ENCODE measurements at places on chromosomes 2 and 18. TPM values are rescaled to one million over a fixed set of nuclear protein-coding genes. Genes with fewer than 3 reads are reported as not detected.
A peak's percentile ranks its signal among the peaks of the same experiment; 100 is the strongest.

DNA sequence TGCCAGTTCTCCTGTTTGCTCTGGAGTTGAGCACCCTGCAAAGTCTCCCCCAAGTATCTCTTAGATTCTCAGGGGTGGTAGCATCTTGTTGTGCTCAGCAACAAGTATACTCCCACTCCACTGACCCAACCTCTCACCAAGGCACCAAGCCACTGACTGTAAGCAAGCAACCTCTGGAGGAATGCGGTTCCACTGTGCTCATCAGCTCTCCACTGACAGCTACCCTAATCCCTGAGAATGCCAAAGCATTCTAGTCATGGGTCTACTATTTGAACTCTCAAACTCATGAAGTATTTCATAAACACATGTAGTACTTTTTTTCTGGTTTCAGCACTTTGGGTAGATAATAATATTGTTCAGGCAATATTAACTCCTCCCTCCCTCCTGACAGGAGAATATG lies 170.0 kb downstream of the EPHA4 start:
- no peak for DNase-seq

- DNase-seq: no peak
Observed at GRCh38 chr2:226855787-226856186, 19.9 kb downstream of the RHBDD1 start.

DNA sequence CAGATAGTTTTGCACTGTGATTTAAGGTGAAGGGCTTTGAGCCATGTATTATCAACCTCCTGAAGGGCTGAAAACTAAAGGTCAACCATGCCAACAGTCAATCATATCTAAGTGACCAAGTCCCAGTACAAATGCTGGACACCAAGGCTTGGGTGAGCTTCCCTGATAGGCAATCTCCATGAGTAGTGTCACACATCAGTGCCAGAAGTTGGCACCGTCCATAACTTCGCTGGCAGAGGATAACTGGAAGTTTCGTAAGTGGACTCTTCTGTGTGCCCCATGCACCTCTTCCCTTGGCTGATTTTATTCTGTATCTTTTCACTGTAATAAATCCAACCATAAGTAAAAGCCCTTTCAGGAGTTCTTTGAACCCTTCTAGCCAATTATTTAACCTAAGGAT lies 13.2 kb downstream of the REV1 start:
- no peak for DNase-seq

GRCh38 chr2:201644001-201644400 lies 698 bp upstream of the TMEM237 start:
- no peak for DNase-seq

DNA sequence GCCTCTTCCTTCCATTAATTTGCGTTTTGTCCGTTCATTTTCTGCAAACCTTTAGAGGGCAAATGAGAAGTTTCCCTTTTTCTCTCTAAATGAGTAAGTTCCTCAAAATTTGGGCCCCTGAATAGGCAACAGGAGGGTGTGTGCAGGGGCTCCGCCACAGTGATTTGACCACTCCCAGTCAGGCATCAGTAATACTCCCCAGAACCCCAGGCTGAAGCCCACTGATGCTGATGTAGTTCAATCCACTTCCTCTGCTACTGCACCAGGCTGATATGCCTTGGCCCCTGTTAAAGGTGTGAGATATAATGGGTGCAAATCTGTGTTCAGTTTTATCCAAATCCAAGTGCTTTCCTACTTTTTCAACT lies 1150.0 kb downstream of the RPIA start:
- no peak for DNase-seq

DNA sequence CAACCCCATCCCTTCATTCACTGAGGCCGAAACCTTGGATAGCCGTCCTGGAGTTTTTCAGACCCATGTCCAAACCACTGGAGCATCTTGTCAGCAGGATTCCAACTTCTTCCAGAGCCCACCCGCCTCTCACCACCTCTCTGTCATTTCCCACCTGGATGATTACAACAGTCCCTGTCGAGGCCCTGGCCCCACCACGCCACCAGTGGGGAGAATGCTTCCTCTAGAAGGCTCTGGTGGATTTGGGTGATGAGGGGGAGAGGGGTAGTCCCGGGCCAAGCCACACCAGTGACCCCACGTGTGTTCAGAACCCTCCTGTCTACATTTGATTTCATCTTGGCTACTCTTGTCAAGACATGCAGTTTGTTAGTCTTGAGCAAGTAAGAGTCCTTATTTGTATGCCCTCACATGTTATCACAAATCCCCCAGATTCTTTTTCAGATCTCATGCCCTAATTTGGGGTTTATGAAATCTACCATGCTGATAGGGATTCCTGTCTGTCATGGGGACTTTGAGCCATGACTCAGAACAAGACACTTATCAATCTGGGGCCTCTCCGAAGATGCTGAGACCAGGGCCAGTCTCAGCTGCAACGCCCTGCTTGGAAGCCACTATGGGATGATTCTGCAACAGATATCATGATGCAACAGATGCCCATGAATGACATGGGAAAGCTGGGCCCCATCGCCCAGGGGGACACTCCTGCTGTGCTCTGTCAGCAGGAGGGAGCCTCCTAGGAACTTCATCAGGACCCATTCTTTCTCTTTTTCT lies 186.1 kb downstream of the ZFP36L2 start:
- no peak for DNase-seq

The STK36 gene
- total RNA-seq: 67.8 TPM

GRCh38 chr2:72024451-72025175 lies 123.0 kb downstream of the CYP26B1 start:
- DNase-seq: peak; percentile 76

The LYPD1 gene
- 0.18 TPM for total RNA-seq

The TDRD15 gene
- not detected for total RNA-seq

GRCh38 chr18:3592864-3593263 lies 142.9 kb downstream of the TGIF1 start:
- DNase-seq: no peak

DNA sequence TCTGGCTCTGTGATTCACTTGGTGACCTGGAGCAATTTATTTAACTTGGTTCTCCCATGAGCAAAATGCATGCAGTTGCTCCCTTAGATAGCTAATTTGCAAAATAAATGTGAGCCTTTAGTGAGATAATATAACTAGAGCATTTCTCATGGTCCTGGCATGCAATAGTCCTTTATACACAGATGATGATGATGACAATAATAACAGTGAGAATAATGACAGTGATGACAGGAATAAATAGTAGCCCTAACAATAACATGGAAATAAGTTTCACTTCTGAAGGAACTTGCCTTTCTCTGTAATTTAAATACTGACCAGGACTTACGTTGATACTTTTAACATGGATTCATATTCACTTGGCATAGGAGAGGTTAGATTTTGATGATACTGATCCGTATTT lies 49.2 kb downstream of the LPIN1 start:
- no peak for DNase-seq

The COLEC12 gene
- total RNA-seq: 113 TPM

The FZD7 gene
- total RNA-seq: 37.8 TPM

- no peak for DNase-seq
Observed at GRCh38 chr2:112777036-112777435, 7.3 kb downstream of the IL1A start.

DNA sequence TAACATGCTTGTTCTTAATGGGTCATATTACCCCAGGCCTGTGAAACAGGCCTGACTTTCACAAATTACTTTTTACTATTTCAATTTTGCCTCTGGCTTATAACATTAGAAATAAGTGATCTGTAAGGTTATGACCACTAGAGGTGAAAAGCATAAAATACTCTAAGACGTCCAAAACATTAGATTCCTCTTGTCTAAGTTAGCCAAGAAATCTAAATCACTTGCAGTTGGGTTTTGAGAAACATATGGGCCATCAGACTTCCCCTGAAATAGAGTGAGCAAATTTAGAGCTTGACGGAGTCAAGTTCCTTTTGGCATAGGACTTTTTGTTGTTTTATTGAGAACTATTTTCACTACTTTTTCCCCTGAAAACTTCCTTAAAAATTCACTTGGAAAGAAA lies 32.7 kb upstream of the RIT2 start:
- no peak for DNase-seq

- DNase-seq: no peak
Observed at GRCh38 chr2:190126798-190127197, 64.3 kb upstream of the MSTN start.

DNA sequence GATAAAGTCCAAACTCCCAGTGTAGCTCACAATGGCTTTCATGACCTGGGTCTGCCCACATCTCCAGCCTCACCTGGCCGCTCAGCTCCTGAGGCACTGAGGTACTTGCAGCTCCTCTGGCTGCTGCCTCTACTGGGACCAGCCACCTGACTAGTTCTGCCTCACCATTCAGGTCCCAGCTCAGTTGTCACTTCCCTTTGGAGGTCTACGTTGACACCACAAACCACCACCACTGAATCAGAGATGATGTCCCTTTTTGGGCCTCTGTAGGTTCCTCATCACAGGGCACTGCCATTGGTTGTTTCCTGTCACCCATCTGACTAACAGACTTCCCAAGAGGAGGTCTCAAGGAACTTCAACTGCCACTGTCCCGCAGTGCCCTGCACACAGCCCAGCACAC lies 21.2 kb downstream of the SPP2 start:
- DNase-seq: no peak

The UGT1A3 gene
- total RNA-seq: not detected

GRCh38 chr2:196356332-196356731 lies 185.0 kb upstream of the STK17B start:
- no peak for DNase-seq

GRCh38 chr2:163667064-163667887 lies 68.5 kb downstream of the FIGN start:
- no peak for DNase-seq

DNA sequence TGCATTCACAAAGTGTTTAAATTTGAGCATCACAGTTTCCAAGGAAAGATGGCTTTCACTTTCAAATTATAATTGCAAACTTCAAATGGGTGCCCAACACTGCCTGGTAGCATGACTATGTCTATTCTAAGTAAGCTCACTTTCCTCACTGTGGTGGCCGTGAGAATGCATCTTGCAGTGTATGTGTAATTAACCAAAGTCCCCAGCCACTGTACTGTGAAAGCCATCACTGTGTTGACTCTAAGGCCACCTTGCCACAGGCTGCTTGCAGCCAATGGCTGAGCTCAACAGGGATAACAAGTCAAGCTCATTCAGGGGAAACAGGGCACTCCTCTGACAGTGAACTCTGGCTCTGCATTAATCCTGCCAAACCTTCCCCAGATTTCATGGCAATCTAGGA lies 43.3 kb upstream of the LGALSL start:
- DNase-seq: peak; percentile 49

GRCh38 chr18:76467371-76468190 lies 27.5 kb downstream of the ZNF516 start:
- no peak for DNase-seq

GRCh38 chr18:50982802-50983179 lies 15.0 kb downstream of the ELAC1 start:
- no peak for DNase-seq

DNA sequence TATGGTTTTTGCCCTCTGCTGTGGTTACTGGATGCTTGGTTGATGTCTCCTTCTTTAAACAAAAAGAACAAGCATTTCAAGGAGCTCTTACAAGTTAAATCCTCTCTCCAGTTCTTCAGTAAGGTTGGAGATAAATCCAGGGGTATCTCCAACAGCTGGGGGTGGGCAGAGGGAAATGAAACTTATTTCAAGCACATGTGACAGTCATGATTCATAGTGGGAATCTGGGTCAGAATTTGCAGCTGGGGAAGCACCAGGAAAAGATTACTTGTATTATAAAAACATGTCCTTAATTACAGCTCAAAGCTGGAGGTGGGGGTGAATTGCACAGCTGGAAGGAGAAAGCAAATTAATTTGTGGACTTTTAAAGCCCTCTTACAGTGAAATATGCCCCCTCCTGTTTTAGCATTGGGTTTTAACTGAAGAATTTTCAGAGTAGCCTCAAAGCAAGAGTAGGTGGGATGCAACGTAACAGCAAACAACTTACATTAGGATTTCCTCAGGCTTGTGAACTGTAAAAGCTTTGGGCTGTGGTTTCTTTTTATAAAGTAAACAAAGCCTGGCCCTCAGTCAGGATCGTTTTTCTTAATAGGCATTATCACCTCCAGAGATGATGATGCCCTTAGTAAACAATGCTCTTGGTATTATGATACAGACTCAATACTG lies 596.4 kb downstream of the NYAP2 start:
- DNase-seq: no peak

The CHRNA1 gene
- total RNA-seq: 0.57 TPM

The GPR45 gene
- total RNA-seq: not detected

DNA sequence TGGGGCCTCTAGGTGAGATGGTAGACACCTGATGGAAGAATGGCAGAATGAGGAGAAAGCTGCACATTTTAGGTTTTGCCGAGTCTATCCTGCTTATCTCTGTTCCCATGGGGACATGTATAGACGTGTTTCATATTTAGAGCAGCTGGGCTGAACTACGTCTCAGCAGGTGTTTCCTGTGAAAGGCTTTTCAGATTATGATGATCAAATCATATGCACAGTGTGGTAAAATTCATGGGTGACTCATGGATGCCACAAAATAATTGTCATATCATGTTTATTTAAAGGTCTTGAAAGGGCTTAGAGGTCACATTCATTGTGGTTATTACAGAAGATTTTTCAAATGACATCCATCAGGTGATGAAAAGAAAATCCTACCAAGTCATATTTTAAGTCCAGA lies 90.5 kb downstream of the ICOS start:
- DNase-seq: no peak

DNA sequence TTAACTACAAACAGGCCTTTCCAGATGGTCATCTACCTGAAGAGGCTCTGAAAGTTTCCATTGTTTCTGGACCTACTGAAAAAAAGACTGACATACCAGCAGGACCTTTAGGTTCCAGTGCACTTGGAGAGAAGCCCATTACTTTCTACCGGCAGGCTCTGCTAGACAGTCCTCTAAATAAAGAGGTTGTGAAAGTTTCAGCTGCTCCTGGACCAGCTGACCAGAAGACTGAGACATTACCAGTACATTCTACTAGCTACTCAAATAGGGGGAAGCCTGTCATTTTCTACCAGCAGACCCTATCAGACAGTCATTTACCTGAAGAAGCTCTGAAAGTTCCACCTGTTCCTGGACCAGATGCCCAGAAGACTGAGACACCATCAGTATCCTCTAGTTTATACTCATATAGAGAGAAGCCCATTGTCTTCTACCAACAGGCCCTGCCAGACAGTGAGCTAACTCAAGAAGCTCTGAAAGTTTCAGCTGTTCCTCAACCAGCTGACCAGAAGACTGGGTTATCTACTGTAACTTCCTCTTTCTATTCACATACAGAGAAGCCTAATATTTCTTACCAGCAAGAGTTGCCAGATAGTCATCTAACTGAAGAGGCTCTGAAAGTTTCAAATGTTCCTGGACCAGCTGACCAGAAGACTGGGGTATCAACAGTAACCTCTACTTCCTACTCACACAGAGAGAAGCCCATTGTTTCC lies 65.8 kb downstream of the ALMS1 start:
- DNase-seq: no peak

- no peak for DNase-seq
Observed at GRCh38 chr2:179049546-179050311, at the start of gene CCDC141. CCDC141 (minus strand) TSS chr2:179050137; CDS start chr2:179049941, 196 bp downstream.

The CYRIA gene
- total RNA-seq: 2.8 TPM

The KIF5C gene
- total RNA-seq: 10.2 TPM

Data from osteocyte (in vitro differentiated cells).